ENCODE measurements at places on chromosomes 2 and 18.
A peak's percentile ranks its signal among the peaks of the same experiment; 100 is the strongest.

DNA sequence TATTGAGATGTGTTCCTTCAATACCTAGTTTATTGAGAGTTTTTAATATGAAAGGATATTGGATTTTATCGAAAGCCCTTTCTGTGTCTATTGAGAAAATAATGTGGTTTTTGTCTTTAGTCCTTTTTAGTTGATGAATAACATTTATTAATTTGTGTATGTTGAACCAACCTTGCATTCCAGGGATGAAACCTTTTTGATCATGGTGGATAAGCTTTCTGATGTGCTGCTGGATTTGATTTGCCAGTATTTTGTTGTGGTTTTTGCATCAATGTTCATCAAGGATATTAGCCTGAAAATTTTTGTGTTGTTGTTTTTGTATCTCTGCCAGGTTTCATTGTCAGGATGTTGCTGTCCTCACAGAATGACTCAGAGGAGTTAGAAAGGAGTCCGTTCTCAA lies 1710.4 kb downstream of the SUCLG1 start:
- DNase-seq: no peak

GRCh38 chr2:241317391-241317790 lies 1.7 kb downstream of the SEPTIN2 start:
- no peak for DNase-seq

GRCh38 chr18:26497866-26498265 lies 50.5 kb downstream of the KCTD1 start:
- no peak for DNase-seq

DNA sequence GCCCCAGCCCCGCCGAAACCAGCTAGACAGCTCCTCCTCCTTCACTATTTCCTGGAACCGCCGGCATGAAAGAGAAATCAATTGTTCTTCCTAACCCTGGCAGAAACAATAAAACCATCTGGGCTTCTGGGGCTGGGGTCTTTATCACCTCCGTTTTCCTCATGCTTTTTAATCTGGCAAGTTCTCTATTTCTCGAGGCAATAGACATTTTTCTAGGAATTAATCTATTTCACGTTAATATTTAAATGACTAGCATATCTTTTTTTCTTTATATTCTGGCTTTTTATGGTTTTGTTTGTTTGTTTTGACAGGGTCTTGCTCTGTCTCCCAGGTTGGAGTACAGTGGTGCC lies 1.4 kb upstream of the KIF1A start:
- DNase-seq: no peak

GRCh38 chr2:104538077-104538476 lies 315.8 kb upstream of the POU3F3 start:
- DNase-seq: no peak

DNA sequence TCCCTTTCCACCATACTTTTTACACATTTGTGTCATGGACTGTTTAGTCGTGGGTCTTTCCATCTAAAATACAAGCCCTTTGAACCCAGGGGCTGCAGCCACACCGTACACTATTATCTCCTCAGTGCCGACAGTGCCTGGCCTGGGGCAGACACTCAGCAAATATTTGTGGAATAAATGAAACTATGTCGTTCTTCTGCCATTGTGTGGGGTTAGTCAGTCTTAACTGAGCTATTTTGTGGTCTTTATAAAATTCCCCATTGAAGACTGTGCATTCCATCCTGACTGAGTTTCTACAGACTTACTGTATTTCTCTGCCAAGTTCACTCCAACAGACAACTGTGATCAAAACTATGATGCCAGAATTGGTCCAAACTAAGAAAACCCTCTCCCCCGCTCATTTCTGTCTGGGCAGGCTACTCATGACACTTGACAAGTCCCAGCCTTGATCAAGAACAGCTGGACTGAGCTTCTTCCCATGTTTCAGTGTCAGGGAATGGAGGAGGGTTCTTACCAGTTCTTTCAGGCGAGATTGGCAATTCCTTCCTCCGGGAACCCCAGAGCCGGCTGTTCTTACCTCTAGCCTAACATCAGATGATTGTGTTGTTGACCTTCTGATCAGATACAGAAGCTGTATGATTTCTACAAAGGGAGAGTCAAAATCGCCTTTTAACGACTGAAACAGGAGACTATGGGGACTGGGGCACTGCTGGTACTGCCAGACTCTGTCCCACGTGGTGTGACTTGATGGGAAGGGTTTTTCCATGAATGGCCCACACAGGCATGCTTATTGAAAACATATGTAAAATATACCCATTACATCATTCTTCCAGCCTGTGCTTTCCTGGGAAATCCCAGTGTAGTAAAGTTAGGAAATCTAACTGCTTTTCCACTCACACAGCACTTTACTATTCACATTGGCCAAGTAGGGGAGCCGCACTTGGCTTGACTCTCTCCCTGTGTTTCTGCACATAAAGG lies 77.4 kb upstream of the NPAS2 start:
- DNase-seq: peak; percentile 97

GRCh38 chr2:15675456-15676195 lies 84.0 kb downstream of the DDX1 start:
- DNase-seq: peak; percentile 26
